ENCODE measurements at places on chromosomes 2 and 18.

DNA sequence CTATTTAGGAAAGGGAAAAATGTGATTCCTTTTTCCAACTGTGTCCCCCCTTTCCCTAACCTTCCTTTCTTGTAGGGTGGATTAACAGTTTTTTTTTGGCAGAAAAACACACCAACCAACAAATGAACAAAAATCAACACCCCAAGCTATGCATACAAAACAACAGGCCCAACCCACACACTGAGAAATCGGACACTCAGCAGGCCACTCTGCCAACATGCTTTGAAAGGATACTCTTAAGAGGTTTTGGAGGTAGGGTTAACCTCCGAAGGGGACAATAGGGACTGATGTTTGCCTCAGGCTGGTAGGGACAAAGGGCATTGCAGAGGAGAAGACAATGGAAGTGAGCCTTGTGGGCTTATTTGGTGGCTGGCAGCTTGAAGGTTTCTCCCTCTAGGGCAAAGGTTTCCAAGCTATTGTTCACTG is 33.1 kb upstream of the POLE4 start:
- no peak for DNase-seq

GRCh38 chr2:191264647-191265081 is 19.5 kb downstream of the MYO1B start:
- DNase-seq, result no peak

- DNase-seq, result no peak
Observed at GRCh38 chr18:66495844-66496243, 108.0 kb downstream of the CDH19 start.

GRCh38 chr18:13433685-13434084 is 215.1 kb downstream of the LDLRAD4 start:
- DNase-seq, result peak; percentile 9

- no peak for DNase-seq
Observed at GRCh38 chr2:119240311-119241204, 16.9 kb downstream of the STEAP3 start.

DNA sequence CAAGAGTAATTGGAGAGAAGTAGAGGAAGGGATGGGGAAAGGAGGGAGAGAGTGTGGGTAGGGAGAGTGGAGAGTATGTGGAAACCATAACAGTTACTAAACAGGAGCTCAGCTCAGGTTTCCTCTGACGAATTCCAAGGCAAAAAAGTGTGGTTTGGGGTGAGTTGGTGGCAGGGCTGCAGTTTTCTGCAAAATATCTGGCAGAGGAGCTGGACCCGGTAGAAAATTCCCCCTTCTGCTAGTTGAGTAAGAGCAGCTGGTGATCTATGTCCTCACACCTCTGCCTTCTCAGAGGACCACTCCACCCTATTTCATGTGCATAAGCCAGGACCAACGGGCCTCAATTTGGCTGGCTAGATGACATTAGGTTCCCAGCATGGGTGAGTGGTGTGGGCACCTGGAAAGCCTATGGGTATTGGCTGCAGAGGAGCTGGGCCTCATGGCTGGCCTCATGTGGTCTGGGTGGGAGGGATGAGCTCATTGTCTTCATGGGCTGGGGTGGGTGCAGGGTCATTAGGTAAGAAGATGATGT is 13.2 kb downstream of the NRP2 start:
- no peak for DNase-seq

DNA sequence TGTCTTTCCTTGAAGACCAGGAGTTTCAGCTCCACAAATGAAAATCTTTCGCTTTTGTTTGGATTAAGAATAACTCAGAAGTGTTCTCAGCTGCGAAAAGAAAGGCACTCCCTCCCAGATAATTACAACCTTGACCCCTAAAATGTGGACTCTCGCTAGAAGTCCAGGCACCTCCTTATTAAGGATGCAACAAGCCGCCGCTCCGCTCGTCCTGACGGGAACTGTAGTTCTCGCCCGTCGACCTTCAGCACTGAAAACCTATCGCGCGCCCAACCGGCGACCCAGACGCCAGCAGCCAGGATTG is 559 bp downstream of the IMMT start:
- DNase-seq, result no peak

DNA sequence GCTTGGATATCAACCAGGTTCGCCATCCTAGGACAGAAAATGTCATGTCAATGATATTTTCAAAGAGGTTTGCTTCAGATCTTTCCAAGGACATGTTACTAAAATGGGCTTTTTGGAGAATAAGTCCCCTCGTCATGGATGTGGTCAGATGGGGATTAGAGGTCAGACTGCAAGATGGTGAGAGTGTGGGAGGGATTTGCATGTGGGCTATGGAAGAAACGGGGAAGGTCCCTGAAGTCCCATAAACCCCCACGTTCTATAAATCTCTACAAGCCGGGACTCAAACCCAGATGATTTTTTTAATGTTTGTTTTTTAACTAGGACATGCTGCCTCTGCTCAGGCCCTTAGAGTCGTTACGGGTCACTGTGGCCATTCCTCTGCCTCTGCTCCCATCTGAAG is 37.7 kb upstream of the IGFBP5 start:
- DNase-seq, result no peak

DNA sequence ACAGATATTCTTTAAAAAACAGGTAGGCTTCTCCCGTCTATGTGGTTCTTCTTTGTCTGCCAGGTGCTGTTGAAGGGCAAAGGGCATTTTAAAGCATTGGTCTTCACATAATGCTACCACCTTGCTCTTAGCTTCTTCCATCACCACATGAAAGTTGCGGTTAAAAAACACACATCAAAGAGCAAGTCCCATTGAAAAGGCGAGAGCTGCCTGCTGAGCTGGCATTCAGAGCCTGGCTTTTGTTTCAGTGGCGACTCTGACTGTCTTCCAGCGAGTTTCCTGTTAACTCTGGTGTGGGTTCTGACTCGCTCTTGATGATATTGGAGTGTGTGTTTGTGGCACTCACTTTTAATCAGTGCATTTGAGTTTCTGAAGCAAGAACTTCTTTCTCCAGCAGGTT is 624.9 kb upstream of the FANCL start:
- DNase-seq, result no peak

- DNase-seq, result no peak
Observed at GRCh38 chr2:41062336-41062735, 610.4 kb upstream of the SLC8A1 start.

- DNase-seq, result no peak
Observed at GRCh38 chr2:18244845-18245244, 315.6 kb downstream of the RDH14 start.

- DNase-seq, result no peak
Observed at GRCh38 chr18:2983296-2983695, 29.6 kb downstream of the LPIN2 start.

GRCh38 chr2:232336981-232337720 is 41.4 kb upstream of the ALPP start:
- peak; percentile 21 for DNase-seq

GRCh38 chr18:76622651-76623050 is 127.6 kb upstream of the ZNF516 start:
- no peak for DNase-seq

GRCh38 chr2:54966165-54966832 is 84.0 kb downstream of the RTN4 start:
- no peak for DNase-seq

- no peak for DNase-seq
Observed at GRCh38 chr2:241876528-241877196, 7.1 kb downstream of the RTP5 start.

GRCh38 chr2:133167990-133168389 is 400.3 kb downstream of the NCKAP5 start:
- DNase-seq, result no peak

GRCh38 chr2:239587311-239587731 is 186.5 kb upstream of the HDAC4 start:
- DNase-seq, result no peak

DNA sequence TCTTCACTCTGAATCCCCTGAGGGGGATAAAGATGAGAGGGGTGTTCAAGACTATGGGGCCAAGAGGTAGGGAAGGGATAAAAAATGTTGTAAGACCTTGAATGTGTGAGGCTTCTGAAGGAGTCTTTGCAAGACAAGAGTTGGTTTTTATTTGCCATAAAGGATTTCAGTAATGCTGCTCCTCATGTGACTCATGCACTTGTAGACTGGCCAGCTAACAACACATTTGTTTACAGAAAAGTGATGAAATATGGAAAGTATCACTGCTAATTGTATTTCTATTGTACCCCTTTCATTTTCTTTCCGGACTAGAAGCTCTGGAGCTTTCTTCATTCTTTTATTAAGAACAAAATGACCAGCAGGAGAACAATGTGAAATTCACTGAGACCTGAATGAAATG is 782.1 kb downstream of the EPHA4 start:
- no peak for DNase-seq

GRCh38 chr2:1641523-1641922 is 102.8 kb downstream of the PXDN start:
- no peak for DNase-seq

GRCh38 chr2:31049916-31050588 is 88.2 kb downstream of the GALNT14 start:
- DNase-seq, result no peak

- DNase-seq, result no peak
Observed at GRCh38 chr2:88845772-88846661, 154.5 kb downstream of the RPIA start.

GRCh38 chr2:116098049-116098448 is 1655.6 kb downstream of the DPP10 start:
- no peak for DNase-seq

DNA sequence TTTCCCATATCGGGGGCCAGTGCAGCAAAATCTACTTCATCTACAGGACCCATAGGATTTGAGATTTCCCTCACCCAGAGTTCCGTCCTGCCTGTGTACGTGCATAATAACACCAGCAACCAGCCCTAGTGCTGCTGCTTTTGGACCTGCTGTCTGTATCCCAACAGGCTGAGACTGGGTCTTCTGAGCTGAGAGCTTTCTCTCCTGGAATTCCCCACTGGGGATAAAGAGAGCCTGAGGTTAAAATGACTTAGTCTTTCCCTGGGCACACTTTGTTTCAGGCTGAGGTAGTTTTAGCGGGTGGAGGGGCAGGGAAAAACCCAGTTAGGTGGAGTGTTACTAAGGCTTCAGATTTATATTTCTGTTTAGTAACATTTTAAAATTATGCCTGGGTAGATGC is 62.5 kb downstream of the SERTAD2 start:
- no peak for DNase-seq

GRCh38 chr18:79199691-79200374 is 130.6 kb downstream of the ATP9B start:
- no peak for DNase-seq

DNA sequence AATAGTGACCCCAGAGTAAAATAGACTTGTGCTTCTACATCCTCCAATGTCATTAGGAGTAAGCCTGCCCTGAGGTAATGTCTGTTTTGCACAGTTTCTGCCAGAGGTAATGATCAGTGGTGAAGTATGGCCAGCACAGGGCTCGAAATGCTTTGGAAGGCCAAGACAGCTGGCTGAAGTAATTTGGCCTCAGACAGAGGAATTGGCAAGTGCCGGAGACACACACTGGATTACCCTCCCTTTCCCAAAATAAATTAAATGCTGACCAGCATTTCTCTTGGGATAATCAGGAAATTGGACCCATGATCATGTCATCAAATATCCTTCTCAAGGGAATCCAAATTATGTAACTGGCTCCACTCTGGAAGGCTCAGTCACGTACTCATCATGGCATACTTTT is 379.0 kb upstream of the CHST9 start:
- DNase-seq, result no peak
